ENCODE measurements at places on chromosomes 1 and 21. TPM values are rescaled to one million over a fixed set of nuclear protein-coding genes. Genes with fewer than 3 reads are reported as not detected.

The AQP10 gene
- not detected for total RNA-seq

The SELL gene
- 0.08 TPM for total RNA-seq

The RHD gene
- not detected for total RNA-seq

The TRIM67 gene
- 0.11 TPM for total RNA-seq

The ERG gene
- total RNA-seq = 0.09 TPM

The APOBEC4 gene
- total RNA-seq = not detected

Measured in A549 treated with dexamethasone at 1 μM for 4 hours (cell line).